AG08395 (cell line): ENCODE measurements at places on chromosomes 3 and 15.

DNA sequence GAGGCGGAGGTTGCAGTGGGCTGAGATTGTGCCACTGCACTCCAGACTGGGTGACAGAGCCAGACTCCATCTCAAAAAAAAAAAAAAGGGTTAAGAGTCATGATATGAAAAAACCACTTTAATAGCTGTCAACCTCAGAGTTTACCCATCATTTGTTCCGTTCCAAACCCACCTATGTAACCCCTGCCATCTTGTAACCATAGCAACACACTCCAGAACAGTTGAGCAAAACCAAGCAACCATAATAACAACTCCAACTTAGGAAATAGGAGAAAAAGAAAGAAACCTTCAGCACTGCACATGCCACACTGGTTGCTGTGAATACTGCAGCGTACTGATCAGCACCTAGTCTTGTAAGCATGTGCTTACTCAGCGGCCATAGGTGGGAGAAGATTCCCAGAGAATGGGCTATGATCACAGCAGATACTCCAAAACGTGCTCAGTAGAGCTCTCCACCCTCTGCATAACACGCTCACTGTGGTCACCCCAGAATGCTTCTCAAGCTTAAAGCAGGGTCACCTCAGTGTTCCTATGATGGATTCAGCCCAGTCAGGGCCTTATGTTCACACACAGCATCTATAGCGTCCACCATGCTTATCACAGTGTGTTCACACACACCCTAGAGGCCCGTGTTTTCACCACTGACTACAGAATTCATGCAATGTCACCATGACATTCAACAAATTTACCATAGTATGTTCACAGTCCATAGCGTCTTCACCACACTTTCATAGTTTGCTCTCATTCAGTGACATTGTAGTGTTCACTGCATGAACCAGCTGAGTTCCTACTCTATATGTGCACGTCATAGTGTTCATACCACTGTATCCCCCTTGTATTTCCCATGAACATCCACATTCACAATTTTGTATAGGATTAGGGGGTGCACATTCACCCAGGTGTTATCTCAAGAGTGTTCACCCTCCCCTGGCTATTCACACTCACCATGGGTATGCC is 6.5 kb upstream of the CILP start:
- no peak for DNase-seq

- DNase-seq: no peak
Observed at GRCh38 chr3:120705884-120706582, 24.0 kb upstream of the HGD start.

DNA sequence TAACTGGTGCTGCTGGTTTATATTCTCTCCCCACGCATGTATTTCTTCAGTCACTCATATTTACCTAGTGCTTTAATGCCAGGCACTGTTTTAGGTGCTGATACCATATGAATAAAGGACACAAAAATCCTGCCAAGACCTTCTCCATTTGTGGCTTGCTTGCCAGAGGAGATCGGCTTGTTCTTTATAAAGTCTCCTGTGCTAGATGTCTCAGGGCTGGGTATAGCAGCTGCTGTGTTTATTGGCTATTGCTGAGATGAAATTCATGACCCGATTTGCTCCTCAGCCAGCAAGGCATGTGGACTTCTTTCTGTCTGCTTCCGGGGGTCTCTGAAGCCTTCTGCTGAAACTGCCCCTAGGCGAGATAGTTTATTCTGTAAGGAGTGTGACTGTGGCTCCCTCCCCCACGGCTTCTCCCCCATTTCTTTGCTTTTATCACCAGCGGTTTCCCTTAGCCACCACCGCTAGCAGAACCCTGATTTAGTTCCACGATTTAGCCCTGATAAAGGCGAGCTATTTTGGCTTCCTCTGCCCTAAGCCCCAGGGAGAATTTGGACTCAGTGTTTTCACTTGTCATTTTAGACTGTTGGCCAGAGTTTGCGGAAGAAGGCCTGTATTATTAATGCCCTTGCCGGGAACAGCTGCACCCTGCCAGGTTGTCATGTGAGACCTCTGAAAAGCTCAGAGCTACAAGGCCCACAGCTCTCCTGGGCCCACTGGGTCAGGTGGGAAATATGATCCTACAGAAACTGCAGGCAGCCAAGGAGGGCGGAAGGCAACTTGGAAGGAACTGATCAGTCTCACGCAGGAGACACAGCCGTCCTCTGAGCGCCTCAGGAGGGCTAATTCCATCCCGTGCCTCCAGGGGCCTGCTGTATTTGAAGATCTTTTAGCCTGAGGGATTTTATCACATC is 46.8 kb downstream of the ST6GAL1 start:
- no peak for DNase-seq

DNA sequence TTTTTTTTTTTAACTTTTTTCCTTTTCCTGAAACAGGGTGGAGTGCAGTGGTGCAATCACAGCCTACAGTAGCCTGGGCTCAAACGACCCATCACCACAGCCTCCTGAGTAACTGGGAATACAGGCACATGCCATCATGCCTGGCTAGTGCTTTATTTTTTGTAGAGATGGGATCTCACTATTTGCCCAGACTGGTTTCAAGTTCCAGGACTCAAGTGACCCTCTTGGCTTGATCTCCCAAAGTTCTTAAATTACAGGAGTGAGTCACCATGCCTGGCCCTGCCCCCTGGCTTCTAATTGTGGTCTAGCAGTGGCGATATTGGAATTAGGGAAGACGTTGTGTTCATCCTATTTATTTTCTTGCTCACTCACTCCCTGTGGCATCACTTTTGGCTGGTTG is 1138.4 kb downstream of the SI start:
- DNase-seq: no peak

DNA sequence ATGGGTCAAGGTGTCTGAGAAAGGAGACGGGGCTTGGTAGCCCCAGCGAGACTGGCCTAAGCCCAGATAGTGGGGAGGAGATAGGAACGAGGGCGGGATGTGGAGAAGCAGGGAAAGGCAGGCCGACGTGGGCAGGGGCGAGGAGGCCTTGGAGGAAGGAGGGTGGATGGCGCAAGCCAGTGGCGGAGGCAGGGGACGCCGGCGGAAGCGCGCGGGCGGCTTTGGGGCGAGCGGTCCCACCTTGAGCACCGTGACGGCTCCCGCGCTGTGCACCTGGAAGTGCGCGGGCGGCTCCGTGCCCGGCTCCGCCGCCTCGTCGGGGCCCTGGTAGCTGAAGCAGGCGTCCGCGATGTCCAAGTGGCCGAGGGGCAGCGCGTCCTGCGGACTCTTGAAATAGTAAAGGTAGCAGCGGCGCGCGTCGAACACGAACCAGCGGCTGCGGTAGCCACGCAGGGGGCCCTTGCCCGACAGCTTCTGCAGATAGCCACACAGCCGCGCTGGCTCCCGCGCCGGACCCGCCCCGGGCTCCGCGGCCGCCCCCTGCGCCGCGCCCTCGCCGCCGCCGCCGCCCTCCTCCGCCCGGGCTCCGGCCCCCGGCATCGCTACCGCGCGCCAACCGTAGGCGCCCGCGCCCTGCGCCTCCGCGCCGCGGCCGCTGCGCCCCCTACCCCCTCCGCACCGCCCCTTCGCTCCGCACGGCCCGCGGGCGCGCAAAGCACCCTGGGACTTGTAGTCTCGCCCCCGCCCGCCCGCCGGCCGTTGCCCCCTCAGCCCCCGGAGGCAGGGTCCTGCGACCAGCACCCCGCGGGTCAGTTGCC is at the start of gene TBC1D2B:
Gene TBC1D2B, minus strand, starts transcription at position 659 of the 818 bp plus-strand sequence. Its CDS starts 59 bp downstream, at position 600.
- peak; percentile 52 for DNase-seq

DNA sequence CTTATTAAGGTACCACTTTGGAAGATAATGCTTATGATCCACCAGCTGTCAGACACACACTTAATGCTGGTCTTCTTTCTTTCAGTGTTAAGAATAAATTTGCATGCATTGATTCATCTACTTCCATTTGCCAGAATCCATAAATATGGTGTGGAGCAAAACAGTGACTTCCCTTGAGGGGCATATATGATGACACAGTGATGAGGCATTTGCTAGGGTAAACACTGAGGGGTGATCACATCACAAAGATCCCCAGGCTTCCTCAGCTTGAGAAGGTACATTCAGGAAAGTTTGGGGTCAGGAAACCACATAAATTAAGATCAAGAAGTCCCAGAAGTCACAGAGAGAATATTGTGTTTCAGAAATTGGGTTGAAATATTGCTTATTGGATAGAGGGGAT is 9.9 kb upstream of the ZBED2 start:
- no peak for DNase-seq

GRCh38 chr3:105842449-105842848 is 26.4 kb downstream of the CBLB start:
- no peak for DNase-seq

- DNase-seq: no peak
Observed at GRCh38 chr15:36315649-36316048, 263.8 kb upstream of the CDIN1 start.

GRCh38 chr3:185824051-185825005 is 514 bp downstream of the IGF2BP2 start:
- peak; percentile 13 for DNase-seq

GRCh38 chr15:68368731-68369435 is 63.1 kb downstream of the ITGA11 start:
- no peak for DNase-seq

DNA sequence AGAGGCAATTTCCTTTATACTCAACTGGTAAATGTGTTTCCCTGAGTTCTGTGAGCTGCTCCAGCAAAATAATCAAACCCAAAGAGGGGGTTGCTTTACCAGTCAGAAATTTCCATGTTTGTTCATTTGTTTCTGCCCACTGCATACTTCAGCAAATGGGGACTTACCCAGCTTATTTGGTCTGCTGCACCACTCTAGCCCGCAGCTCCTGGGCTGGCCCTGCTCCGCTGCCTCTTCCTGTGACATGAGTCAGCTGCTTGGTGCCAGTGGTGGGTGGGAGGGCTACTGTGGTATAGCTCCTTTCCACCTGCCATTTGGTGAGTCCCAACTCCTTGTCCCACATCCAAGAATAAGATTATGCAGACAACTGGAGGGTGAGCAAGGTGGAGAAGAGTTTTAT is 644.2 kb downstream of the MCTP2 start:
- DNase-seq: no peak

DNA sequence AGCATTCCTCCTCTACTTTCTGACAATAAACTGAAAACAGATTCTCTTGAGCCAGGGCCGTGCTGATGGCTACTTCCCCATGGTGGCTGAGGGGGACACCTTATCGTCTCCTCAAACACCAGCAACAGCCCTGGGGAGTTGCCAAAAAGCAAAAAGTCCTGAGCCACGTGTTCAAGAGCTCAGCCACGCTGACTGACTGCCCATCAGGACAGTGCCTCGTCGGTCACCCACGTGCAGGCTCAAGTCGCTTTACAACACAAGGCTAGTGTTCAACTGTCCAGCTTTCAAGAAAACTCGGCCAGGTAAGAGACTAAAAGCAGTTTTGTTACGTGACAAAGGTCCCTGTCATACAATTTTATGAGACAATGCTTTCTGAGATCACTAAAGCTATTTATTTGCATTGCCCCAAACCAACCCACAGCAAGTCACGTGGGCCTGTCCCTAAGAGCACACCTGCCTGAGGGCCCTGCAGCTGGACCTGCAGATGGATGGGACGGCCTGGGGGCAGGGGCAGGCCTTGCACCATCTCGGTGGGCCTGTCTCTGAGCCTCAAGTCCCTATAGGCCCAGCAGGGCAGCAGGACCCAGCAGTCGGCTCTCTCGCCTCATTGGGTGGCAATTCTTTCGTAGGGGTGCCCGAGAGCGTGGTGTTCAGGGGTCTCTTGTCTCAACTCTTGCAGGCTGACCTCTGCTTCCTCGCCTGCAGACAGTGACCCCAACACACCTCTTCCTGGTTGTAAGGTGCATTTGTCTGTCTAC is 42.7 kb downstream of the NIPA2 start:
- DNase-seq: no peak

GRCh38 chr3:51057121-51057520 is 328.0 kb upstream of the MANF start:
- no peak for DNase-seq

- no peak for DNase-seq
Observed at GRCh38 chr3:176799675-176800074, 397.6 kb downstream of the TBL1XR1 start.

DNA sequence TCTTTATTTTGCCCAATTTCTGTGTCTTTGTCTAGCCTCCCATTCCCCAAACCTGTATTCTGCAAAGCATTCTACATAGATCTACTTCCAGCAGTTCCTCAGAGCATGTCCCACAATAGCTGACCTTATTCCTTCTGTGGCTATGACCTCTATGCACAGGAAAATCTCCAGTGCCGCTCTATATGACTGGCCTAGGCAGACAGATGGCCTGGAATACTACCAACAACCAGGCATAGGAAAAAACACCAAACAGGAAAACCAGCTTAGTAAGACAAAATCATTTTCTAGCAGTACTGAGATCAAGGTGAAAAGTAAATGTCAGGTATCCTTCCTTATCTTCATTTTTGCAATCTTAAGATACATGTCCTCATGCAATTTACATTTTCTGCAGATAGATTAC is 1115.0 kb downstream of the IGSF11 start:
- DNase-seq: no peak

DNA sequence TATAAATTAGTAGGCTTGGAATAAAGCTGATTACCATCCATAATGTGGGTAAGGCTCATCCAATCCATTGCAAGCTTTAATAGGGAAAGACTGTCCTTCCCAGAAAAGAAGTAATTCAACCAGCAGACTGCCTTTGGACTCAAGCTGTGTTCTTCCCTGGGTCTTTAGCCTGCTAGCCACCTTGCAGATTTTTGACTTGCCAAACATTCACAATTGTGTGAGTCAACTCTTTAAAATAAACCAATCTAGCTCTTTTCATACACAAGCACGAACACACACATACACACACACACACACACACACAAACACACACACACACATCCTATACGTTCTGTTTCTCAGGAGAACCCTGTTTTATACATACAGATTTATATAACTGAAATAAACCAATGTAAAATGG is 248.1 kb downstream of the NAALADL2 start:
- no peak for DNase-seq

GRCh38 chr3:86413645-86414044 is 577.3 kb downstream of the VGLL3 start:
- no peak for DNase-seq

DNA sequence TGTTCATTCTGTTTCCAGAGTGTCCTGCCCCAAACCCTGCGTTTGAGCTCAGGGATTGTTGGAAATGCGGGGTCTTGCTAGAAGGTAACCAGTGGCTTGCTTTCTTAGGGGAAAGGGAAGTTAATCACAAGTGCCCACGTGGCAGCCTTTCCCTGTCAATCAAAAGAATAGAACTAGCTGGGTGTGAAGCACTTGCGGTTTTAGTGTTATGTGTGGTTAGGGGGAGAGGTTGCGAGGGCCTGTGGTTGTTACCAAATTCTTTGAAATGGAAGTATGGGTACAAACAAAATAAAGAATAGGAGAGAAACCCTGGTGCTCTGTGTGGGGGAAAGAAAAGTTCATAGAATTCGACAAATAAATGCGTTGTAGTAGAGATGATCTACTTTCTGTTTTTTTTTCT is 67.6 kb downstream of the FNDC3B start:
- no peak for DNase-seq

DNA sequence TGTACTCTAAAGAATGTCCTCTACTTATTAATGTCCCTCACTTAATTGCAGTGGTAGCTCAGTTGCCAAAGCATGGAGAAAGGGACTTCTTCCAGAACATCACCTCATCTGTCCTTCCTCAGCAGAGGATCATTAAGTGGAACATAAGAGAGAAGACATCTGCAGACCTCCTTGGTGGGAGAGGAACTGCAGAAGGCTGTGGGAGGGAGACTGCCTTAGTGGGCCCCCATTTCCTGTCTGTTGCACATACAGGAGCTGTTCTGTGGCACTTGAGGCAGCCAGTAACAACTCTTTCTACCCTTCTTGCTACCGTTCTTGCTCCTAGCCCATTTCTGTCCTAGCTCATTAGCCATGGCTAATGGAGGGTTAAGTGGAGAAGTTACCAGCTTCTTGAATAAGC is 33.6 kb downstream of the HPS3 start:
- DNase-seq: no peak

GRCh38 chr3:133574260-133574881 is 885 bp downstream of the CDV3 start:
- peak; percentile 54 for DNase-seq
